ENCODE measurements at places on chromosomes 16 and 17.

DNA sequence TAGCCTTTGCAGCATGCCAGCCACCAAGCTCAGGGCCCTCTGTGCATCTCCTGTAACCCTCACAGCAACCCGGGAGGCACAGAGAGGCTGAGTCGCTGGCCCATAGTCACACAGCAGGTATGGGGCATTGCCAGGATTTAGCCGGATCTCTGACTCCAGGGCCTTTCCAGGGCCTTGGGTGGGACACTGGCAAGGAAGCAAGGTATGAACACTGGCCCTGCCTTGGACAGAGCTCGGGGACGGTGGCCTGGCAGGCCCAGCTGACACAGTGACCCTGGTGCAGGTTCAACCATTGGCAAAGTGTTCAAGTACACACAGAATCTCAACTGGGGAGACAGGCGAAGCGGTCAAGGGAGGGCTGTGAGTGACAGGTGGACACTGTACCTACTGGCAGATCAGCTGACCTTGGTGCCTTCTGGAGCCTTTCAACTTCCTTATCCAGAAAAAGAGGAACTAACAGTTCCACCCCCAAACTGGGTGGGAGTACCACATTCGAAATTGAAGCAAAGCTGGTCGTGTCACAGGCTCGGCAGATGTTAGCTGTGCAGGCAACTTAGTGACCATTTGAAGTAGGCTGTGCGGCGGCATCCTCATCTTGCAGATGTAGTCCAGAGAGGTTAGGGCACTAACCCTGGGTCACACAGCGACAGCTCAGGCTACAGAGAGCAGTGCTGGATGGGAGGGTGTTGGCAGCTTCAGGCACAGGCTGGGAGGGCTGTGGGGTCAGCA is 287.4 kb downstream of the SEC14L1 start:
- DNase-seq, result no peak

- DNase-seq, result no peak
Observed at GRCh38 chr17:19260958-19261357, 23.8 kb downstream of the EPN2 start.

DNA sequence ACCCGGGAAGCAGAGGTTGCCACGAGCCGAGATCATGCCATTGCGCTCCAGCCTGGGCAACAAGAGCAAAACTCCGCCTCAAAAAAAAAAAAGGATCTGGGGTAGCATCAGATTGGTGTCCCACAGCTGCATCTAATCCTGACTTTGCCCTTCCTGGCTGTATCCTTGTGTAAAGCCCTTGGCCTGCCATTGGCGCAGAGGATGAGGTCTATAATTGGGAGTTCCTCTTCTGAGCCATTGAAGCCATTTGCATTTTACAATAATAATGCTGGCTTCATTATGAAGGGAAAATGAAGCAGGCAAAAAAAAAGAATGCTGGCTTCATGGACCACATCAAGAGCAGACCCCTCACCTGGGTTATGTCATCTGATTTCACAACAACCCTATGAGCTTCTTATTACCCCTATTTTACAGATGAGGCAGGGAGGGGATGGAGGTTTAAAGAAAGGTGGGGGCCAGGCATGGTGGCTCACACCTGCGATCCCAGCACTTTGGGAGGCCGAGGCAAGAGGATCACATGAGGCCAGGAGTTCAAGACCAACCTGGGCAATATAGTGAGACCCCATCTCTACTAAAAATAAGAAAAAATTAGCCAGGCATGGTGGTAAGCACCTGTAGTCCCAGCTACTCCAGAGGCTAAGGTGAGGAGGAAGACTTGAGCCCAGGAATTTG is 1.2 kb upstream of the LITAFD start:
- DNase-seq, result no peak

GRCh38 chr16:67164599-67165061 is at the start of gene HSF4:
Gene HSF4 (plus strand): TSS chr16:67164745. CDS start chr16:67164812, 67 bp downstream.
- no peak for DNase-seq

DNA sequence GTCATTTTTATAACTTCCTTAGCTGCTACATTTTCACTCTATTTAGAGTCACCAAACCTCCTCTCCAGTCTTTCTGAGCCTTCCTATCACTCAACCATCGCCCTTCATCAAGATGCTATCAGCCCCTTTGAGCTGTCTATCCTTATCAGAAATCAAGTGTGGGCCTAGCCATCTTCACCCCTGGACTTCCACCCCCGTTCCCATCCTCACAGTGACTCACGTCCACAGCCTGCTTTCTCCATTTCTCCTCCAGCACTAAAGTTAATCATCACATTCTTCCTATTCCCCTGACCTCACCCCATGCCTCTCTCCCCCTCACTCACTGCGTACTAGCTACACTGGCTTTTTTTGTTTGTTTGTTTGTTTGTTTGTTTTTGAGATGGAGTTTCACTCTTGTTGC is 2.4 kb upstream of the TEKT3 start:
- no peak for DNase-seq

- DNase-seq, result no peak
Observed at GRCh38 chr17:62043140-62043539, 21.9 kb downstream of the MED13 start.

DNA sequence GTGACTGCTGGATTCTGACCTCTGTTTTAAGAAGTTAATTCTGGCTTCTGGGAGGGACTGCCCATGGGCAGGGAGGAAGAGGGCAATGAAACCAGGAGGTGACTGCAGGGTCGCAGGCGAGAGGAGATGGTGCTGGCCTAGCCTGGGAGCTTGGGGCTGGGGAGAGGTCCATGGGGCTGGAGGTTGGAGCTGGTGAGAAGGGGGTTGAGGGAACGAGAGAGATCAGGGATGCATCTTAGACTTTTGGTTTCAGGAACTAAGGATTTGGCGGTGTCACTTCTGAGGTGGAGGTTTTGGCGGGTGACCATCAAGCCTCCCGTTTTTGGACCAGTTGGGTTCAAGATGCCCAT is 64.6 kb downstream of the NKD1 start:
- DNase-seq, result no peak

GRCh38 chr16:81520151-81520470 is 75.5 kb downstream of the CMIP start:
- no peak for DNase-seq

DNA sequence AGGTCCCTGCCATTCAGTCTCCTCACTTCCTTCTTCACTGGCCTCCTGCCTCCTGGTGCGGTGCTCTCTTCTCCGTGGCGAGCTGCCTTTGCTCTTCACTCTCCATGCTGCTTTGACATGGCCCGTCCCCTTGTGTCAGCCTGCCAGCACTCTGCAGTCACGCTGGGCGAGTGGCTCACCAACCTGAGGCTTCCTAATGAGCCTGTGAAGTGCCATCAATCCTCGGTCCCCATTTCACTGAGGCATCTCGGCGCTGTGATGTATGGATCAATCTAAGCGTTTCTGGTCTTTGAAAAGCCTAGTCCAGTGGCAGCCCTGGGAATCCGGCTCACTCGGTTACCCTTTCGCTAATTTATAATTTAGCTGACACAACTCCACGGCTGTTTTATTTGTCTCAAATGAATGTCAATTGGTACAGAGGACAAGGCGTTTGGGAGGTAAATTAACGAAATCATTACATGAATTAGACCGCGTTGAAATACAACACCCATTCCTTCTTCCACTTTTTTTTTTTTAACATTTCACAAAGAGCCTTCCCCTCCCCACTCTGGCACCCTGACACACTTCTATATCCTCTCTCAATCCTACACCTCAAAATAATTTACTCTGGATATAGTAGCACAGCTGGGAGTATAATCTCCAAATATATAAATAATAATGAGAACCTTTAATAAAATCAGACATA is 610.7 kb downstream of the TMEM114 start:
- DNase-seq, result no peak

DNA sequence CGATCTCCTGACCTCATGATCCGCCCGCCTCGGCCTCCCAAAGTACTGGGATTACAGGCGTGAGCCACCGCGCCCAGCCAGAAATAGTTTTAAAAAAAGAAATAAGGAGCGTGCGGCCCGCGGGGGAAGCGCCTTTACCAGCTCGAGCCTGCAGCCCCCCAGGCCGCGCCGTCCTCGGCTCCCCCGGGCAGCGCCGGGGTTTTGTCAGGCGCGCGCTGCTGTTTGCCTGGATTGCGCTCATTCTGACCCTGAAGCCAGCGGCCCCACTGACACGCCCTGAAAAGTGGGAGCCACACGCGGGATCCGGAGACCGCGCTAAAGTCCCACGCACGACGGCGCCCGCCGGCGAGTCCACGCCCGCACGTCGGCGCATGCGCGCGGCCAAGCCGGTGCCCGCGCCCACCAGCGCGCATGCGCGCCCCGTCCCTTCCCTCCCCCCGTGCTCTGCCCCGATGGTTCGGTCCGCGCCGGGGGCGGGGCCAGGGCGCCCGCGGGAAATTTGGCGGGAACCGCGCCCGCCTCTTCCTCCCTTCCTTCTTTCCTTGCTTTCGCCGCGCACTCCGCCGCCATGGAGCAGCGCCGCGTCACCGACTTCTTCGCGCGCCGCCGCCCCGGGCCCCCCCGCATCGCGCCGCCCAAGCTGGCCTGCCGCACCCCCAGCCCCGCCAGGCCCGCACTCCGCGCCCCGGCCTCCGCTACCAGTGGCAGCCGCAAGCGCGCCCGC is at the start of gene CDT1:
Gene CDT1, plus strand, starts transcription at position 526 of the 724 bp plus-strand sequence. Its CDS starts 43 bp downstream, at position 569.
- peak; percentile 85 for DNase-seq

- no peak for DNase-seq
Observed at GRCh38 chr17:72158895-72159885, 38.4 kb downstream of the SOX9 start.

DNA sequence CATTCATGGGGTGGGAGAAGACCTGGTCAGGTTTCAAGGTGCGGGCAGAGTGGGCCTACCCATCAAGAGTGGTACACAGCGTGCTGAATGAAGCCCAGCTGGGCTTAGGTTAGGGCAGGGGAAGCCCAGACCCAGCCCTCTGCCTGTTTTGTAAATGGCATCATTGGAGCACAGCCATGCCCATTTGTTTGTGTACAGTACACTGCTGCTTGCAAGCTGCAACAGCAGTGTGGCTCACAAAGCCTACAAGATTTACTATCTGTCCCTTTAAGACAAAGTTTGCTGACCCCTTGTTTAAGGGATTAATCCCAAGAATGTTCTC is 230.1 kb upstream of the TNRC6C start:
- no peak for DNase-seq

- DNase-seq, result no peak
Observed at GRCh38 chr17:41167561-41167960, 460 bp downstream of the KRTAP4-3 start.

DNA sequence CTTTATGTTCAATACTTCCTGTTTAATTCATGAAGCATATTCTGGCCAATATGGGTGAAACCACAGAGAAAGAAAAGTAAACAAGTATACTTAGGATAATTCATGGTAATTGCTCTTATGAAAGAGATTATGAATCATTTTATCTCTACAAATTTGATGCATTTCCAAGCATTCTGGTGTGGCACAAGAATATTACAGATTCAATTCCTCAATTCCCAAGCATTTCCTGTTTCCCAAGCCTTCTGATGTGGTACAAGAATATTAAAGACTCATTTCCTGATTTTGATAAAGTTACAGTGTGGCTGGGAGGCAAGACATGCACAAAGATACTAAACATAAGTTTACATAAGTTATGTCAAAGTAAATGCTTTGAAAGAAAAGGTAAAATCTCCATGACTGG is 126.1 kb upstream of the NUDT7 start:
- DNase-seq, result no peak

DNA sequence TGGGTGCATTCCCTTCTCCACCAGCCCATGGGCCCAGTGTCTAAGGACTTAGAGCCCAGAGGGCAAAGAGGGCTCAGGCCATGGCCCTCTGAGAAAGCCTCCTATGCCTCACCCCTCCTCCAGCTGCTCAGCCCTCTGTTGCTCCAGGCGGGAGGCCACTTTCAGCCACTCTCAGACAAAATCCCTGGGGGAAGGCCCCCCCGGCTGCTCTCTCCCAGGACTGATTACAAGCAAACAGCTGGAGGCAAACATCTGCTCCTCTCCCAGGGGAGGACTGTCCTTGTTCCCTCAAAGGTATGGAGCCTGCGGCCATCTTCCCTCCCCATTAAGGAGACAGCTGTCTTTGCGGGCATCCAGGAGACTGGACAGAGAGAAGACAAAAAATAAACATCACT is 54.9 kb upstream of the DLX4 start:
- no peak for DNase-seq

GRCh38 chr16:85235991-85236817 is 123.9 kb upstream of the CIBAR2 start:
- DNase-seq, result no peak

DNA sequence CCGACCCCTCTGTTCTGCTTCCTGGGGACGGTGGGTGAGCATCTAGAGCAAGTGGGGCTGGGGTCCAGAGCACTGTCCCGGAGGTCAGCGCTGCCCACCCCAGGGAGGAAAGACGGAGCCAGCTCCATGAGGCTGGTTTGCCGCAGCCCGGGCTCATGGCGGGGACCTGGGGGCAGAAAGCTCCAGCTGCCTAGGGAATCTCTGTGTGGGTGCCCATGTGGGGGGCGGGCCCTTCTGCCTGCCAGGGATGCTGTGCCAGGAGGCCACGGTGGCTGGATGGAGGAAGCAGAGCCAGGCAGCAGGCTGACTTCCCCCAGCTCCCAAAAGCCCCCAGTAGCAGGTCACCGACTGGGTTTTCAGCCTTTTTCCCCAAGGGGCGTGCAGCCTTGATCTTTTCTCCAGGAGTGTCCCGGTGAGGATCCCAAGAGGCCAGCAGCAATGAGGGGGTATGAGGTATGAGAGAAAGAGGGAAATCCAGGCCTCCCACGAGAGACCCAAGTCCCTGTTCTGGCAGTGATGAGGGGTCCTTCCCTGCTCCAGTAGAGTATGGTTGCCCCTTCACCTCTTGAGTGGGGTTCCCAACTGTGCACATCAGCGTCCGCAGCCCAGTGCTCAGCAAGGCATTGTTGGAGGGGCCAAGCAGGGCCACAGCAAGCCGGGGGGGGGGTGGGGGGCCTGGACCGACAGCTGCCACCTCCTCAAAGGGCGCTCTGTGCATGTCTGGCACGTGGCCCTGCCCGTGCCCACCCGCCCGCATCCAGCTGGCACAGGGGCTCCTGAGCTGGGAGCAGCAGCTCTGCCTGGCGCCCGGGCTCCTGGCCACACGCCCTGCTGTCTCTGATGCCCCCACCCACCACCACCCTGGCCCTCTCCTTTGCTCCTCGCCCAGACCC is 15.6 kb upstream of the BCAR1 start:
- DNase-seq, result no peak

GRCh38 chr17:60224064-60224463 is 74.3 kb downstream of the CA4 start:
- DNase-seq, result no peak
